ENCODE measurements at places on chromosomes 6 and 20.

DNA sequence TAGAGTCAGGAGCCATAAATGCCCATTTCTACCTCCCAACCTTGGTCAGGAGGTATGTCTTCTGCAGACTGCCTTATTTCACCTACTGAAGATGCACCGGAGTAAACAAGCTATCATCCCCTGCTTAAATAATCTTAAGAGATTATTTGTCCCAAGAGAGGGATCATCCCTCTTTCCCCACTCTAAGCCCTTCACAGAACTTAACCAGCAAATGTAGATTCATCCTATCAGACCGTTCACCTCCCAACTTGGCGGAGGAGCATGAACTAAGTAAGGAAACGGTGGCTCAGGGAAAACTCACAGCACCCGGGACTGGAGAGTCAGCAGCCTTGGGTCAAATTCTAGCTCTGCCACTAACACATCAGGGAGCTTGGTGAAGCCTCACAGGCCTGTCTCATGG lies 115.3 kb downstream of the TRERF1 start:
- DNase-seq: no peak

DNA sequence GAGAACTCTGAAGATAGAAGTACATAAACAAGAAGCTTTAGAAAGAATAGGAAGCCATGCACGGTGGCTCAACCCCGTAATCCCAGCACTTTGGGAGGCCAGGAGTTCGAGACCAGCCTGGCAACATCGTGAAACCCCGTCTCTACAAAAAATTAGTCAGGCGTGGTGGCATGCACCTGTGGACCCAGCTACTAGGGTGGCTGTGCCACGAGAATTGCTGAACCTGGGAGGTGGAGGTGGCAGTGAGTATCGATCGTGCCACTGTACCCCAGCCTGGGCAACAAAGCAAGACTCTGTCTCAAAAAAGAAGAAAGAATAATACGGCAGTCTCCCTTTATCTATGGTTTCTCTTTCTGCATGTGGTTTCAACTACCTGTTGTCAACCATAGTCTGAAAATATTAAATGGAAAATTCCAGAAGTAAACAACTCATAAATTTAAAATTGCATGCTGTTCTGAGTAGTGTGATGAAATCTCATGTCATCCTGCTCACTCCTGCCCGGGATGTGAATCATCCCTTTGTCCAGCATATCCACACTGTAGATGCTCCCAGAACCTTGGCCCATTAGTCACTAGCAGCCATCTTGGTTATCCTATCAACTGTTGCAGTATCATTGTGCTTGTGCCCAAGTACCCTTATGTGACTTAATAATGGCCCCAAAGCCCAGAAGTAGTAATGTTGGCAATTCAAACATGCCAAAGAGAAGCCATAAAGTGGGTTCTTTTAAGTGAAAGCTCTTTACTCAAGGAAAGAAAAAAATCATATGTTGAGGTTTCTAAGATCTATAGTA lies 22.1 kb downstream of the DEK start:
- no peak for DNase-seq

GRCh38 chr20:258269-258858 lies 840 bp downstream of the DEFB132 start:
- no peak for DNase-seq

DNA sequence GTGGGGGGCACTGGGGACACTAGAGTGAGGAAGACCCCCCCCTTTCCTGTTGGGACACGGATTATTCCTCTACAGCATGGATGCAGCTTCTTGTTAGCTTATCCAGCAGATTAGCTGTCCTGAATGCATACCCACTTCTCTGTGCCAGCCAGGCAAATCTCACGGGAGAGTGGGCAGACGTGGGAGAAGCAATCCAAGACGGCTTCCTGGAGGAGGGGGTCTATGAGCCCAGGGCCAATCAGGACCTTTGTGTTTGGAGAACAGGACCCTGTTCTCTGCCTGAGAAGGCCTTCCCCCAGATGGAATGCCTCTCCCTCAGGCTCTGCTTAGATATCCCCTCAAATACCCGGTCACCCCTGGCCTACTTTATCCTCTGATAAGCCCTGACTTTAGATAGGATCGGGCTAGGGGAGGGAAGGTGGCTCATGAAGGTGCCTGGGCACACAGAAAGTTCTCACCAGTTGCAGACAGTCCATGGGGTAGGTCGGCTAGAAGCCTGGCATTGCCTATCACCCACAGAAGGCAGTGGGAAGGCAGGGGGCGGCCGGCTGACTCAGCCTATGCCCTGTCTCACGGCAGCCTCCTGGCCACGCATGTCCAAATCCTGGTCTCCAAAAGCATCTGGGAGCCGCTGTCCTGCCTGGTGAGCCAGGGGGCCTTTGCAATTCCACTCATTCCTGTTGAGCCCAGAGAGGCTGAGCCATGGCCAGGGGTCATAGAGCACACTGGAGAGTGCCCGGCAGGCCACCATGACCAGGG lies 34.7 kb downstream of the SUN5 start:
- DNase-seq: no peak

- no peak for DNase-seq
Measured at GRCh38 chr6:47733879-47734558, 35.6 kb downstream of the ADGRF4 start.

DNA sequence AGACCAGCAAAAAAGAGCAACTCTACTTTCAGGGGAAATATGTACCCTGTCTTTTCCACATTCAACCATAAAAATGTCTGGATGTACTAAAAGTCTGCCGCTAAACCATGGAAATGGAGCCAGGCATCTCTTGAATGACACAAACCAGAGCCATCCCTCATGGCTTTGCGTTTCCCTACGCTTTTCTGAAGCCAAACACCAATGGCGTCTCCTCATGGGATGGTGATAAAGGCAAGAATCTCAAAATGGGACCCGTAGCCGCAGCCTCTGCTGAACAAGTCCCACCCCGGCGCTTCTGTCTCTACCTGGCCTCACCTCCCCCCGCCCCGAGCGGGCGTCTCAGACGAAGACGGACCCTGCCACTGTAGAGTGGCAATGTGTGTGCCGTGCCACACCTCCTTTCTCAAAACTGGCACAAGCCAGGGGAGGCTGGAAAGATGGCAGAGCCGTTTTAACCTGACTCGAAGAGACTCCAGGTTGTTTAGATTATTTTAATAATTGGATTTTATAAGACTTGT lies 80.3 kb upstream of the AFDN start:
- no peak for DNase-seq

GRCh38 chr20:37651932-37652331 lies 41.9 kb upstream of the CTNNBL1 start:
- DNase-seq: no peak

DNA sequence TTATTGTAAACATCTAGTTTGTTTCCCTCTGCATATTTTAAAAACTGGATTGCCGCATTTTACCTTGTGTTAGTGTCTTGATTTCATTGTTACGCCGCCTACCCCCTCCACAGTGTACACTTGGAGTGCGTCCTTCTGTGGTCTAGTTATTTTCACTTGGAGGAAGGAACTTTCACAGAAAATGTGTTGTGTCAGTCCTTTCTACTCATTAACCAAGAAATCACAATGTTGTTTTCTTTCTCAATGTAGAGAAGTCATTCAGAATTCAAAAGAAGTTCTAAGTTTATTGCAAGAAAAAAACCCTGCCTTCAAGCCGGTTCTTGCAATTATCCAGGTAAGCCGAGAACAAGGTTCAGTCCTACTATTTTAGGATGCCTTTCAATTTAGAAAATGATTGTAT lies 10.3 kb downstream of the MTHFD1L start:
- DNase-seq: no peak

- no peak for DNase-seq
Measured at GRCh38 chr20:59335377-59335776, 35.0 kb downstream of the EDN3 start.

DNA sequence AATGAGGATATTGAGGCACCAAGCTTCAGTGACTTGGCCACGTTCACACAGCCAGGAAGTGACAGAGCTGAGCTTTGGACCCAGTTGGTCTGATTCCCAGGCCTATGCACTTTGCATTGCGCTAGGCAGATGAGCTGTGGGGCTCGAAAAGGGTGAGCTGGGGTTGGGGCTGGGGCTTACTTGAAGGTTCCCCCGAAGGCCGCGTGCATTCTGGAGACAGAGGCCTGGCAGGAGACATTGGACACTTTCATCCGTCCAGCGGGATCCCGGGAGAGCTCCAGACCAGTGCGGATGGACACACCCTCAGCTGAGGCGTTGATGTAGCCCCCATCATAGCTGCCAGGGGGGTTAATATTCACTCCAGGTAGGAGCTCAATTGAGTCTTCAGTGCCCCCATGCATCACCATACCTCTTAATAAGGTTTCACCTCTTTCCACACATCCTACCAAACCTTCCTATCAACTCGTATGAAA lies 2.6 kb downstream of the PLTP start:
- no peak for DNase-seq

DNA sequence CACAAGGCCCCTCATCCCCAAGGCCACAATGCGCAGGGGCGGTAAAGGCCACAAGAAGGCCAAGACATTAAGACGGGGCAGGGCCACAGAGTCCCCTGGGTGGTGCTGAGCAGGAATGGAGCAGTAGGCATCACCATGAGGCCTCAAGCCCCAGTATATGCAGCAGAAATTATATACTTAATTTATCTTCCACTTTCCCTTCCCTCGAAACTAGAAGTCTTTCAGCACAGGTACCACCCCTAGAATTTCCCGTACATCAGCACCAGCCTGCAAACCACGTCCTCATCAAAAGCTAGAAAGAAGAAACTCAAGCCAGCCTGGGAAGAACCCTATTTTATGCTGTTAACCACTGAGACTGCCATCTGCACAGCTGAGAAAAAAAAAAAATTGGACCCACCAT lies 89.4 kb downstream of the PLG start:
- DNase-seq: no peak

DNA sequence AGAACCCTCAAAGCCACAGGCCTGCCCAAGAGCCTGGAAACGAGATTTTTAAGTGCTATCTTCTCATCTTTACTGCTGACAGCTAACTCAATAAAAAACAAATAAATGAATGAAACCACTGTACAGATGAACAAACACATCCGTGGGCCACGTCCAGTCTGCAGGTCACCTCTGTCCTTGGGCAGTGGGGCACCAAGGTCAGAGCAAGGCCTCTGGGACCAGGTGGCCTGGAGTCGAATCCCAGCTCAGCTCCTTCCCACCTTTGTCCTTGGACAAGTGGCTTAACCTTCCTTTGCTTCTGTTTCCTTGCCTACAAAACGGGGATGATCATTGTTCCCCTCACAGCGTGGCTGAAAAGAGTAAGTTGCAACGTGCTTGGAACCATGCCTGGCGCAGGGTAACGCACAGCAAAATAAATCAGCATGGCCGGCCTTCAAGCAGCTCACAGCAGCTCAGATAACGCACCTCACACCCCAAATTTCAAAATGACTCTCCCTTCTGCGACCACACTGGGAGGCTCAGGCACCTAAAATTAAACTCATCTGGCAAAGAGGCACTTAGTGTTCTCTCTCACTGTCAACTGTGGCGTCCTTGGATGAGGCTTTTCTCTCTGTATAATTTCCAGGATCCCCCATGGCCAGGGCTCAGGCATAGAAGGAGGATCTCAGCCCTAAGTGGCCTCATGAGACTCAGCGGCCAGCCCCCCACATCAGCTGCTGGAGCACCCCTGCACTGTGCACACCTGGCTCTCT lies 35.7 kb downstream of the RRBP1 start:
- DNase-seq: no peak

GRCh38 chr6:111563581-111563980 lies 42.1 kb downstream of the TRAF3IP2 start:
- DNase-seq: no peak

DNA sequence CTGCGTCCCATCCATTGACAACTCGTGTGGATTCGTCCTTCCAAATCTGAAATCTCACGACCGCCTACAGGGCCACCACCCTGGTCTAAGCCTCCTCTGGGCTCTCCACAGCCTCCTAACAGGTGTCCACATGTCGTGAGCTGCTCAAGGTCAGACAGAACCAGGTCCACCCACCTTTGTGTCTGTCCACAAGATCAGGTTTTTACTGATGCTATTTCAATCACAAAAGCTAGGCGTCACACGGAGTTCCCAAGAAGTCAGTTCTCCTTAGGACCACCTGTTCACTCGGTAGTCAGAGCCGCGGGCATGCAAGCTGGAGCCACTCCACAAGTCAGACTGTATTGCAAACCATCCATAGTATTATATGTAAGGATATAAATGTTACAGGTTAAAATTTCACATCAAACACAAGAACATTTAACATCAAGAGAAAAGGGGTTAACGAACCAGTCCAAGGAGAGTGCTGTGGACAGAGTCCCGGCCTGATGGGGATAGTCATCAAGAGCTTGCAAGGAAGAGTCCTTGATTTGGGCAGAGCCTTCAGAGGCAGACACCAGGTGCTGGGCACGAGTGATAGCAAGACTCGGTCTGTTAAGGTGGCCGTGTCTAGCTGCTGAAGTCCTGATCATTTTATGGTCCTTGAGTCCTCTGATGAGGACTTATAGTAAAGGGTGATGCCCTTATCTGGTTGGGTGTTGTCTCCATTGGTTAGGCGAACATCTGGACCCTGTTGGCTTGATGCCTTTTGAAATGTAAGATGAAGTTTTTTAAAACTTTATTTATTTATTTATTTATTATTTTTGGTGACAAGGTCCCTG lies 731 bp upstream of the DNPH1 start:
- DNase-seq: no peak

GRCh38 chr20:41329435-41330342 lies 10.9 kb upstream of the LPIN3 start:
- DNase-seq: peak; percentile 62

DNA sequence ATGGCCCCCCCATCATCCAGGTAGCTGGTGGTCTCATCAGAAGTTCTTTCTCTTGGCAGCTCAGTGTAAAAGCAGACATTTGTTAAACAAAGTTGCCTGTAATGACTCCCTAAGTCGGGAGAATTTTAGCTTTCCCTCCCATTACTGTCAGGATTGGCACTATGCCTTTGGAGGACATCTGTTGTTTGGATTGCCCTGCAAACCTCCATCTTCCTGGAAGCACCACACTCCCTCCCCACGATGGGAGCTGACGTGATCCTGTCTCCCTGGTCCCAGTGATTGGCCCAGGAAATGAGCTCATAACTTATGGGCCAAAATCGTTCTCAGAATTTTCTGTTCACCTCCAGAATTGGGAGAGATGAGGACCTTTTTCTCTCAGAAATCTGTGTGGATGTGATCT lies 42.6 kb upstream of the CNR1 start:
- DNase-seq: no peak

DNA sequence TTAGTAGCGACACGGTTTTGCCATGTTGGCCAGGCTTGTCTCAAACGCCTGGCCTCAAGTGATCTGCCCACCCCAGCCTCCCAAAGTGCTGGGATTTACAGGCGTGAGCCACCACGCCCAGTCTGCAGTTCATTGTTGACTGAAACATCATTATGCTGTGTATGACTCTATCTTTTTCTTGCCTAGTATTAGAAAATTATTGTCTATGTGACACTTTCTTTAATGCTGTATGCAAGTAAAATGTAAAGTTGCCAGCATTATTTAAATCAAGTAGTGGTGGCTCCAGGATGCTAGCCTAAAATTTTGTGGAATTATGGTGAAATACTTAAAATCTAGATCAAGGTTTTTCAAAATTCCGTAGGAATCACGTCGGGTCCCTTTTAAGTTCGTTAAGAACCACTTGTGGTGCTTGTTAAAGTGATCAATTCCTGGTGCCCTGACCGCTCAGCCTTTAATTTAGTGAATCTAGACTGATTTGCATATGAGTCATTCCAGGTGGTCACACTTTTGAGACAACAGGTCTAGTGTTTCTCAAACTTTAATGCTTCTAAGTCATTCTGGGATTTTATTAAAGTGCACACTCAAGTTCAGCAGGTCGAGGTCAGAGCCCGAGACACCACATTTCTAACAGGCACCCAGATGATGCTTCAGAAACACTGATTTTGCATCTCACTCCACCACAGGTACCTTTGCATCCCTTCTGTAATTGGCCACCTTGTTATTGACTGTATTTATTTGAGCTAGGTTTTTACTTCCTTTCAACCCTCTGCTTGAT lies 132.6 kb upstream of the MTHFD1L start:
- no peak for DNase-seq

- DNase-seq: no peak
Measured at GRCh38 chr20:11700831-11701230, 216.9 kb upstream of the BTBD3 start.

Data from CD4-positive, alpha-beta T cell treated with Interleukin-6 at 100 ng/mL for 8 hours (primary cell).